ENCODE measurements at places on chromosomes 1 and 21.

- no peak for DNase-seq
Observed at GRCh38 chr1:170619241-170620028, 44.5 kb upstream of the PRRX1 start.

DNA sequence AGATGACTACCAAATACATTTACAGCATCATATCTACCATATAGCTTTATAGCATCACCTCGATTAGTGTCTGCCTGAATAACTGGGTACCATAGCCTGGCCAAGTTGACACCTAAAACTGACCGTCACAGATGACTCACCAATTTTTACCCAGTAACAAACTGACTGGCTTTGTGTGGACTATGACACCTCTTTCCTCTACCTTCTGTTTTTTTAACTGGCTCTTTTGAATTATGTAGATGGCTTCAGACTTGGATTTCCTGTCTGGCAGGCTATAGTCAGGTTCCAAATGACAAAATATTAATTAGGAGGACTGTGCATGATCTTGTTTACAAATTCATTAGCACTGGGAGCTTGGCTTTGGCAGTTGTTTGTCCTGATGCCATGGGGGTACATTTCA lies 360.3 kb downstream of the TGFB2 start:
- no peak for DNase-seq

DNA sequence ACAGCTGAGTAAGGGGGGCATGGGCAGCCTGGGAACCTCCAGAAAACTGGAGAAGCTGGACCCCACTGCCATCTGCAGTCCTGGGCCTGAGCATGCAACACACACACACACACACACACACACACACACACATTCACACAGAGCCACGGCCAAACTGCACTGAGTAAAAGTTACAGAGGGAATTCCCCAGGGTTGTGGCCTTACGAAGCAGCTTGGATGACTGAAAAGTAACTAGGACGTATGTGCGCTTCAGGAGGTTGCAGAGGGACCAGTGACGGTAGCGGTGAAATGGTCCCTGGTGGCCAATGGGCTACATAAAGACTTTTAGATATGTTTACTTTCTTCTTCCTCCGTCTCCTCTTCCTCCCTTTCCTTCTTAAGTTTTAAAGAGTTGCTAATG lies 232.5 kb upstream of the TMEM51 start:
- no peak for DNase-seq

DNA sequence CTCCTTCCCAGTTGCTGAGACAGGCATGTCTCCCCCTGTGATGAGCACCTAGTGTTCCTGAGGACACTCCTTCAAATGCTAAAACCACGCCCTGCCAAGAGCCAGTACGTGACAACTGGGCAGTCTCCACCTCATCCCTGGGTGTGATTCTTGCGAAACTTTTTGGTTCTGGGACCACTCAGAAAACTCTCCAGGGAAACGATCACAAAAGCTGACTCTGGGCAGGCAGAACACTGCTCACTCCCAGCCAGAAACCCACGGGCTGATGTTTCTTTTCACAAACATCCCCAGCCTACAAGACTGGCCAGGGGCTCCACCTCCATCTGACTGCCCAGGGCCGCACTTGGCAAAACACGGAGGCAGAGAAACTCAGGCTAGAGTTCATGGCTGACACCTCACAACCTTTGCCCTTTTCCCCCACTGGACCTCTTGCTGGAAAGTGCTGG lies 24.4 kb downstream of the DHRS3 start:
- DNase-seq: no peak

GRCh38 chr1:117616356-117616755 lies 10.5 kb downstream of the TENT5C start:
- DNase-seq: no peak

- no peak for DNase-seq
Observed at GRCh38 chr1:47686731-47687630, 249.1 kb downstream of the FOXD2 start.

DNA sequence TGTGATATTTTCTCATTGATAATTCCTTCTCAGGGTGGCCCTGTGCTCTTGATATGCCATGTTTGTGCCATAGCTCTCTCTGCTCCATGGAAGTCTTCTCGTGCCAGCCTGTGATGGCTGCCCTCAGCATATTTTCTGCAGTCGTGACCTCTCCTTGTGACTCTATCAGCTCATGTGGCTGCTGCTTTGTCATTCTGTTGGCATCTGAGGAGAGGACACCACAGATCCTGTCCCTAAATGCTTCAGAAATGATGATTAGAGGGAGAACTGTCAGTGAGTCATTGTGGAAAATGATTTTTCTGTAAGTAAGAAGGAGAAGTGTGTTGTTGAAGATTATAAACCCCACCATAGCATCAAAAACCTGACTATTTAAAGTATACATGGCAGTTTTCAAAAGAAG lies 286.0 kb downstream of the ADGRL2 start:
- DNase-seq: no peak

- DNase-seq: peak; percentile 18
Observed at GRCh38 chr1:119611701-119612113, 36.4 kb downstream of the ZNF697 start.

DNA sequence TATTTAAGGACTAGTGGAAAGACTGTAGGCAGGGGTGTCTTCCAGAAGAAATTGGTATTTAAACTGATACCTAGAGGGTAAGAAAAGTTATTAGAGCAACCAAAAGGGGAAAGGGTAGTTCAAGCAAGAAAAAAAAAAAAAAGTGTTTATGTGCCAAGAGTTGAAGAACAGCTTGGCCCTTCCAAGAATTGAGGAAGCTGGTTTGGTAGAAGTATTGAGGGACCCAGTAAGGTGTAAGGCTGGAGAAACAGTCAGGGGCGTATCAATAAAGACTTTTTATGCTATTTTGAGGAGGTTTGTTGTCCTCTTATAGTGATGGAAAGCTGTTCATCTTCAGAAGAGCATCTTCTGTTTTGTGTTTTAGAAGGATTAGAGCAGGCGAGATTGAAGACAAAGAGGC lies 108.3 kb downstream of the PTPRC start:
- no peak for DNase-seq

GRCh38 chr21:38092051-38092450 lies 164.7 kb upstream of the KCNJ15 start:
- DNase-seq: no peak

- no peak for DNase-seq
Observed at GRCh38 chr1:155729031-155729898, 40.4 kb downstream of the DAP3 start.

- DNase-seq: no peak
Observed at GRCh38 chr1:203996126-203996525, 76.8 kb upstream of the SOX13 start.

DNA sequence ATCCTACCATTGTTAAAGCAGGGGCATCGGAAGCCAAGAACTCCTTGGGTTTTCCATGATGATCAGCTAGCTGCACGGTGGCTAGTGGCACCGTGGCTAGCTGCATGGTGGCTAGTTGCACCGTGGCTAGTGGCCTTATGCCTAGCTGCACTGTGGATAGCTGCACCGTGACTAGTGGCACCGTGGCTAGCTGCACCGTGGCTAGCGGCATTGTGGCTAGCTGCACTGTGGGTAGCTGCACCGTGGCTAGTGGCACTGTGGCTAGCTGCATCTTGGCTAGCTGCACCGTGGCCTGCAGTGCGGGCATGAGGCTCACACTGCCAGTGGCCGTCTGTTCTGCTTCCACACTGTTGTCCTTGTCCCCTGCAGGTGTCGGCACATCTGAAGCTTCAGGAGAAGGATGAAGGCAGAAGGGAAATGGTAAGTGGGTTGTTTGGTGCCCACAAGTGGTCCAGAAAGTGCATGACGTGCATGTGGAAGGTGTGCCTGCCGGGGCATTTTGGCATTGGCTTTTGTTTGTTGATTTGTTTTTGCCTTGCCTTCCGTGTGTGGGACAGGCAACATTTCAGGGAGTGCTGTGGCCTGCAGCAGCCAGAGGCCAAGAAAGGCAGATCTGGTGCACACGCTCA lies 38.6 kb downstream of the TFF3 start:
- DNase-seq: no peak

DNA sequence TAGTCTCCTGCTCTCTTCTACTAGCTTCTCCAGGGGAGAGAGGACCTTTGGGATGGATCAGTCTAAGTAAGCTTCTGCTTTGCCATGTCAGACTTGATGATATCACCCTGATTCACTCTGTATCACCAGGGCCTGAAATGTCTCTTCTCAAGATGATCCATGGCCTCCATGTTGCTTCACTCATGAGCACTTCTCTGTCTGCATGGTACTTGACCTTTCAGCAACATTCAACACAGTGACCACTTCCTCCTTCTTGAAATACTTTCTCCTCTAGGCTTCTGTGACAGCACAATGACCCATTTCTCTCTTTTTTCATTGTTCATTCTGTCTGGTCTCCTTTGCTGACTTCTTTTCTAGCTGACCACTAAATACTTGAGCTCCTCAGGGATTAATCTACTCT lies 35.3 kb upstream of the NGF start:
- no peak for DNase-seq

DNA sequence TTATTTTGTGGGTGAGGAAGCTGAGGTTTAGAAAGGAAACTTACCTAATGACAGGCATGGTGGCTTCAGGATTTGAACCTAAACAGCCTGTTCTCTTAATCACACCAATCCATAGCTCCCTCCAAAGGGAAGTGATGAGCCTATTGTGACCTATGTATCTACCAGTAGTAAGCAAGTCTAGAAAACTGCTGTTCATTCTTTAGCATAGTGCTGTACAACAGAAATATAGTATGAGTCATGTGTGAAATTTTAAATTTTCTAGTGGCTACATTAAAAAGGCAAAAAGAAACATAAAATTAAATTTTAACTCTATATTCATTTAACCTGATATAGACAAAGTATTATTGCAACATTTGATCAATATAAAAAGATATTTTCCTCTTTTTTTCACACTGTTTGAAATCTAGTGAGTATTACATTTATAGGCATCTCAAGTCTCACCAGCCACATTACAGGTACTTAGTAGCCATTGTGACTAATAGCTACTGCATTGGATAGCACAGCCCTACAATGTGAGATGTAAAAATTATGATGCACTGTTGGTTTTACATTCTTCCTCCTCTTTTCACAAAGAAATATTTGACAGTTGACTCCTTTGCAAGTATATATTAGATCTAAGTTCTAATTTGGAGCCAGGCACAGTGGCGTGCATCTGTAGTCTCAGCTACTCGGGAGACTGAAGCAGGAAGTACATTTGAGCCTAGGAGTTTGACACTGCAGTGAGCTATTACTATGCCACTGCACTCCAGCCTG lies 16.6 kb downstream of the IPO9 start:
- no peak for DNase-seq

DNA sequence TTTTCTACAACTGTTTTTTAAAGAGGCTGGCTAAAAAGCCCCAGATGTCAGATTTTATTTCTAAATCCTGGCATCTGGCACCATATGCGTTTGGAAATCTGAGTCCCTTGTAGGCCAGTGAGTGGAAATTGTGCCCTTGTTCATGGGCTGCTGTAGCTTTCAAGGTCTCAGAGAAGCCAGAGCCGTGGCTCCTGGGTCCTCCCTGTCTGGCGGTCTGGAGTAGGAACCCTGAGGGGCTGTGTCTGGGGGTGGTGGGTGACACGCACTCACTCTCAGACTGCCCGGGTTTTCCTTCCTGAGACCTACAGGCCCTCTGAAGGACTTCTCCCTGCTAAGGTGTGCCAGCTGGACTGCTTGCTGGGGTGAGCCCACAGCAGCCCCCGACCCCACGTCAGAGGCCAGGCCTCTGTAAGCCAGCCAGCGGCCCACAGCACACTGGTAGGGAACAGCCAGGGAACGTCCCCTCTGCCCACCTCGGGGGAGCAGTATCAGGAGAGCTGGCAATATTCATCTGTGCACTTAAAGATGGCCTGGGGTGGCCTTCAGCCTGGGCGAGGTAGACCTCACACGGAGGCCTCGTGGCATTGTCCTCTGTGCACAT lies 151.5 kb downstream of the PEX14 start:
- DNase-seq: no peak

GRCh38 chr1:118948351-118948750 lies 39.8 kb downstream of the TBX15 start:
- no peak for DNase-seq

DNA sequence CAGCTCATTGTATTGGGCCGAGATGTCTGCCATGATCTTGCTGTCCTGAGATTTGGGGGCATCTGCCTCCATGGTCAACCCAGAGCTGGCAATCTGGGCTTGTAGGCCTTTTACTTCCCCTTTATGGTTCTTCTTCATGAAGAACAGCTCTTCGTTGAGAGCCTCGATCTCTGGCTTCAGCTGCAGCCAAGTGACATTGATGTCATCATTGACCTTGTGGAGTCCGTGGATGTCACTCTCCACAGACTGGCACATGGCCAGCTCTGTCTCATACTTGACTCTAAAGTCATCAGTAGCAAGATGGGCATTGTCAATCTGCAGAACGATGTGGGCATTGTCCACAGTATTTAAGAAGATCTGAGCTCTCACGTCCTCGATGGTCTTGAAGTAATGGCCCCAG lies 29.2 kb downstream of the RAP1A start:
- DNase-seq: no peak

Data from stimulated activated naive CD4-positive, alpha-beta T cell (primary cell).